Aorta (tissue), 5 donors: ENCODE measurements at places on chromosomes 5 and 9. TPM values are rescaled to one million over a fixed set of nuclear protein-coding genes. Genes with fewer than 3 reads are reported as not detected.

Gene CCNJL
- total RNA-seq: 2.6 TPM

Gene ZFP2
- 3.4 TPM for total RNA-seq

Gene SPINK4
- not detected for total RNA-seq

Gene ANKDD1B
- 0.88 TPM for total RNA-seq

Gene KIF2A
- 33.9 TPM for total RNA-seq

Gene FAT2
- total RNA-seq: 0.15 TPM

Gene CATSPER3
- total RNA-seq: 0.29 TPM

Gene SLC25A48
- 0.42 TPM for total RNA-seq

Gene BTNL3
- total RNA-seq: not detected

Gene GNA14
- 13.6 TPM for total RNA-seq

Gene FBP2
- total RNA-seq: not detected

Gene GAPT
- total RNA-seq: 1.9 TPM

Gene LIFR
- 67.6 TPM for total RNA-seq

Gene CDKN2AIPNL
- 11.0 TPM for total RNA-seq

Gene TRAF1
- 25.7 TPM for total RNA-seq

Gene PCDHGA5
- 11.5 TPM for total RNA-seq

Gene CYLC2
- not detected for total RNA-seq

Gene EMB
- total RNA-seq: 40.2 TPM

Gene ACSL6
- 0.42 TPM for total RNA-seq

Gene RASEF
- total RNA-seq: 0.06 TPM

Gene STPG3
- not detected for total RNA-seq

Gene SPATA31C1
- not detected for total RNA-seq

Gene ZNG1E
- total RNA-seq: 32.3 TPM

Gene FAM170A
- total RNA-seq: not detected

Gene PNPLA7
- 7.6 TPM for total RNA-seq

Gene BHMT
- 0.48 TPM for total RNA-seq

Gene SIMC1
- 13.7 TPM for total RNA-seq

Gene LECT2
- not detected for total RNA-seq

Gene TRIP13
- 0.84 TPM for total RNA-seq

Gene EPB41L4B
- total RNA-seq: 0.63 TPM

Gene PCDH1
- 29.4 TPM for total RNA-seq

Gene MRRF
- 28.7 TPM for total RNA-seq

Gene ISL1
- total RNA-seq: not detected

Gene ABCA2
- 27.3 TPM for total RNA-seq

Gene FAM221B
- not detected for total RNA-seq

Gene TAF11L5
- total RNA-seq: not detected

Gene PCDHA13
- 0.15 TPM for total RNA-seq

Gene IL31RA
- 3.7 TPM for total RNA-seq

Gene HAVCR1
- 1.8 TPM for total RNA-seq

Gene GABRG2
- not detected for total RNA-seq
